ENCODE measurements at places on chromosomes 3 and 15.

DNA sequence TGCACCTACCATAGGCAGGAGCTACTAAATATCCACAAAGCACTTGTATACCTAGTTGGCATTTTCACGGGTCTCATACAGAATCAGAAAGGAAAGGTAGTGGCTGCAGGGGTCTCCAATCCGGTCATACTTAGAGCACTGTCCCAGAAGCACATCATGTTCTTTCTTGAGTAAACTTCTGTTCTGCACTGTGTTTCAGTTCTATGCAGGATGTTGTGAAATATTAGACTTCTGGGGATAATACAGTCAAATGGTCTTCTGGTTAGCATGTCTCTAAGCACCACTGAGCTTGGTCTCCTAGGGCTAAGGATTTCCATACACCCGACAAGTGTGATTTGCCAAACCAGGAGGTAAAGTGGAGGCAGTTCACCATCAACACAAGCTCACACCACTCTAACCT, 27.9 kb downstream of the MINDY4B start:
- DNase-seq: no peak

DNA sequence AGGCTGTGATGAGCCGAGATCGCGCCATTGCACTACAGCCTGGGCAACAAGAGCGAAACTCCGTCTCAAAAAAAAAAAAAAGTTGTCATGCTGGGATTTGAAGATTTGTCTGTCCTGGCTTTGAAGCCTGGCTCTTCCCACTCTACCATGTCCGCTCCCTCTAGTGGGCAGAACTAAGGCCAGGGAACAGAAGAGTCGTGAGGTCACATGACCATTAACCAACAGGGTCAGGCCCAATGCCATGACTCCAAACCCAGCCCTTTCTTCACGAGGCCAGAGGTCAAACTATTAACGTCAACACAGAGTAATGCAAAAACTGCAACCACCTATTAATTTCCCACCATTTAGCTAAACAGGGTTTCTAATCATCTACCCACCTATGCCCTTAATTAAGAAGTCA, 212.1 kb downstream of the ADAMTS17 start:
- no peak for DNase-seq

DNA sequence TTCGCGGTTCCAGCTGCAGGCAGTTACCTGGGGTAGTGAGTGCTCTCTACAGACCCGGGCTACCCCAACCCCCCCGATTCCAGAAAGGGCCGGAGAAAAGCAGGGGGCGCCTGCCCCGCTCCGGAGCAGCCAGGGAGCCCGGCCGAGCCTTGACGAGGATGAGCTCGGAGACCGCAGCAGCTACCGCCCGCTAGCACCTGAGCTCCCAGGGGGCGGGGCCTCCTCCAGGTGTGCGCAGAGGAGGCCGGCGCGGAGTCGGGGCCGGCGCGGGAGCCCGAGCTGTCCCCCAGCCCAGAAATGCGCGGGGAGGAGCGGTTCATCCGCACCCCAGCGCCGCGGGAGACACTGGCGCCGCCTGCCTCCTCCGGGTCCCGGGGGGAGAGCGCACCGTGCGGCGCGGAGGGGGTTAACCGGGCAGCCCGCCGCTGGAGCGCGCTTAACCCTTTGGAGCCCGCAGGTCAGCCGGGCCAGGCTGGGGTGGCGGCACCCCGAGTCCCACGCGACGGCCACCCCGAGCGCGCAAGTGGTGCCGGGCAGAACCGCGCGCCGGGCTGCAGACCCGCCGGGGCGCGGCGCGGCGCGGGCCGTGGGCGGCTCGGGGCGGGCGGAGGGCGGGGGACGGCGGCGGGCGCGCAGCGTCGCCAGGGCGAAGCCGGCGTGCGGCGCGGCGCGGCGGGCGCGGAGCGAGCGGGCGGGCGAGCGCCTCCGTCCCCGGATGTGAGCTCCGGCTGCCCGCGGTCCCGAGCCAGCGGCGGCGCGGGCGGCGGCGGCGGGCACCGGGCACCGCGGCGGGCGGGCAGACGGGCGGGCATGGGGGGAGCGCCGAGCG, at the start of gene CACNA1D:
CACNA1D (plus strand) TSS at position 649 of the 829 bp plus-strand sequence. CDS start 556 bp downstream, outside the sequence.
- DNase-seq: no peak

DNA sequence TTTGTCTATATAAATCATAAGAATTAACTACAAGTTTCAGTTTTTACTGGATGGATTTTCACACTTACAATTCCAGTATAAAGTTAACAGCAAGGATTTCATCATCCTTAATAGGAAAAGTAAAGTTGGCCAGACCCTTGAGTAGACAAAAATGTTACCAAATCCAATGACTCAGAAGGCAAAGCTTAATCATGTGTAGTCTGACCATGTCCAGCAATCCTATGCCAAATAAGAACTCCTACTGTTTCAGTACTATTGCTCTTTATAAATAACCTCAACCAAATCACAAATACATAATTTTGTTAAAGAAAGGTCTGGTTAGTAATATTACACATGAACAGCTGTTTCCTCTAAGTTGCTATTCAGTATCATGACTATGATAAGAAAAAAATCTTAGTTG, 35.0 kb downstream of the PLOD2 start:
- no peak for DNase-seq

DNA sequence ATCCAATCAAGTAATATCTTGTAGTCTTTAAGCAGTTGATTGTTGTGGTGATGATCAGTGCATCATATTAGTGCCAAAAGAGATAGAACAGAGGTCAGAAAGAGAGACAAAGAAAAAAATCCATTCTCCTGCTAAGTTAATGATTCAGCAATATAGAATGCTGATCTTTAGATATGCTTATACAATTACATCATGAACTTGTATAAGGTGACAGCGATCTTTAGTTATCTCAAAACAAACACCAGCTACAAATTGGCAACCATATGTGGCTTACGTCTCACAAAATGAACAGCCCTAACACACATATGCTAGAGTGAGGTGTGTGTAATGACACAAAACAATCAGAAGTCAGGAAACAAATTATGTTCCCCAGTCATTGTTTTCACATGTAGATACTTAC, 12.5 kb downstream of the LSAMP start:
- DNase-seq: no peak

DNA sequence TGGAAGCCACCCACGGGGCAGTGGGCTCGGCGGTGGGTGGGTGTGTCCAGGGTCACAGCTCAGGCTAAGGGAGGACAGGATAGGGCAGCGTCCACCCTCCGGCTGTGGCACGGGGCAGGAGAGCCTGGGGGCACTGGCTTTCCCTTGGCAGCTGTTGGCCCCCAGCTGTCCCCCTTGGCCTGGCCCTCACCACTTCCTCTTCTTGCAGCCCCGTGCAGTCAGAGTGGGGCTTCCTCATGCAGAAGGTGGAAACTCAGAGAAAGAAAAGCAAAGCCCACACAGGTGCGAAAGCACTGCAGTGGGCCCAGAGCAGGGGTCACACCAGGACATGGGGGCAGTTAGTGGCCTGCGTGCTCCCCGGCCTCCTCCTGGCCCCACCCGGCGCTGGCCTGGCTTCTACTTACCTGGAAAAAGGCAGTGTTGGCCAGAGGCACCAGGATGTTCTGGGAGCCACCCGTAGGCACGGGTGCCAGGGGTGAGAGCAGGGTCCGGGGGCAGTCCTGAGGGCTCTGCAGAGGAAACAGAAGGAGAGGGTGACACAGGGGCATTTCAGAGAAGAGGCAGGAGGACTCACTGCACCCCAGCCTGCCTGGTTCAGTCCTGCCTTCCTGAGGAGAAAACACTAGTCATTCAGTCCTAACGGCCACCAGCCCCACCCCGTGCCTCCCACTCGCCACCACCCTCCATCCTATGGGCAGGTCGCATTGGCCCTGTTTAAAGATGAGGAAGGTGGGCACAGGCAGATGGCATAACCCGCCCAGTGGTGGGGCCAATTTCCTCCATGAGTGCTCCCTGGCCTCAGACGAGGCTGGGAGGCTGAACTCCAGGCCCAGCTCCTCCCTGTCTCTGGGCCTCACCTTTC, 28.3 kb downstream of the PLXND1 start:
- peak; percentile 79 for DNase-seq

DNA sequence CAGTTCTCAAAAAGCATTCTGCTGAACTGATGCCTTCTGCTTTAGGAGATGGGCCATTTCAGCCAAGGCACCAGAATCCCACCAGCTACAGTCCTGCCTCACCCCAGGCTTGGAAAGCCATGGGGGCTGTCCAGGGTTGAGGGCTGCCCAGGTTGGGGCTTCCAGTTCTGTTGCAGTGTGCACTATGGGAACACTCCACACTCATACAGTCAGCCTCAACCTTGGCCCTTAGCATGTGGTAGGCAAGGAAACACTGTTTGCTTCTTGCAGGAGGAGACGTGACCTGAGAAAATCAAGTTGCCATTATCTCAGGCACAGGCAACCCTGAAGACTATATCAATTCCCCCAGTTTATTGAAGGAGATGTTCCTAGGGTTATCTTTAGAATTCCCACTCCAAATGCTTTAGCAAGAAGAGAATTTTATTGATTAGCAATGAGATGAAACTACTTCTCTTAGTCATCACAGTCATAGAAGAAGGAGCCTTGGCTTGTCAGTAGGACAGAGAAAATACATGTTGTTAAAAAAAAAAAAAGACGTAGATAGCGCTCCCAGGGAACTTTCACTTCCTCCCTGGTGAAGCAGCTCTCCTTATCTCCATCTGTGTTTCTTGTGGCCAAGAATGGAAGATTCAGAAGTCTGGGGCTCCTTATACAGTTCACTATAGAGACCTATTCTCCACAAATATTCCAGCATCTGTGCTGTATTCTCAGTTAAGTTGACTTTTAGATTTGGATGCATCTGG, 38.3 kb upstream of the IL12A start:
- DNase-seq: peak; percentile 88

DNA sequence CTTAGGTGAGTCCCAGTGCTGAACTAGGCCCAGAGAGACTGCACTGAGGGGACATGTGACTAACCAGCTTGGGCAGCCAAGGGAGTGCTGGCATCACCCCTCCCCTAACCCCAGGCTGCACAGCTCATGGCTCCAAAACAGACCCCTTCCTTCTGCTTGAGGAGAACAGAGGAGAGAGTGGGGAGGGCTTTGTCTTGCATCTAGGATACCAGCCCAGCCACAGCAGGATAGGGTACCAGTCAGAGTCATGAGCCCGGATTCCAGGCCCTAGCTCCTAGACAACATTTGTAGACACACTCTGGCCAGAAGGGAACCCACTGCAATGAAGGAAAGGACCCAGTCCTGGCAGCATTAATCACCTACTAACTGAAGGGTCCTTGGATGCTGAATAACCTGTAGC, 49.9 kb upstream of the PLSCR4 start:
- no peak for DNase-seq

DNA sequence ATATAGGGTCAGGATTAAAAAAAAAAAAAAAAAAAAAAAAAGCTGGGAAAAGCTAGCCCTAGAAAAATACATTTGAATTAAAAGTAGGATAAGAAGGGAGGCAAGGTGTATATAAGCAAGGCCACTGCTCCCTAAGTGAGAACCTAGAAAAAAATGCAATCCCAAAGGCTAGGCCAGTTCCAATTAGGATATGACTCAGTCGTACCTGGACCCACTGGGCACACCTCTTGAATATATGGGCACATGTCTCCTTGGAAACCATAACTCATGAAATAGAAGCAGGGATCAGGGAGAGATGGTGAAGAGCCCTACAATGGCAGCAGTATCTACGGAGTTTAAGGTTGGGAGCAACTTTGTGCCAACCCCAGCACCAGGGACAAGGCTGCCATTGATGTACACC, 314.1 kb upstream of the IL12A start:
- no peak for DNase-seq

GRCh38 chr3:102531686-102532085, 96.9 kb downstream of the ZPLD1 start:
- DNase-seq: no peak

DNA sequence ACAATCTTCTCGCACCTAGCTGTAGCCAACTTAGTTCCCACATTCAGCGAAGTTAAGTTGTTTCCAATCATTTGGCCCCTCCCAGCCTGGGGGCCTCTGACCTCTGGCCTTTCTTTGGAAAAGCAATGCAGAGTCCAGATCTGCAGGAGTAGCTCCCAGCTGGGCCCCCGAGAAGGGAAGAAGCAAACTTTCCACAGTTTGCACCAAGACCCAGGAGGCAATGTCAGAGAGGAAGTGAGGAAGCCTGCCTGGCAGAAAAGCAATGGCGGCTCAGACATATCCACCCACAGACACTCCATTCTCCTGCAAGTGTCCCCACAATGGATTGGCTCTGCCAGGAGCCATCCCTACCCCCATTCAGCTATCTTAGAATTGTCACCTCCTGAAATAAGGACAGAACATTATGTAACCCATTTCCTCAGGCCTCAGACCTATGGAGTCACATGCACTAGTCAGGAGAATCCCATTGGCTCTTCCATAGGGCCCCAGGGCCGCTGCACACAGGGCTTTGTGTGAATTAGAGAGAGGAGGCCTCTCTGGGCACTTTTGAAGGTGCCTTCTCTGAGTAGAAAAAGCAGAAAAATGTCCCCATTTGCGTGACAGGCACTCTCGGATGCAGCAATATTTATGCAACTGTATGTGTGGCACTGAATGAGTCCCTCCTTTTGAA, 3.0 kb upstream of the BUB1B start:
- peak; percentile 51 for DNase-seq
